ENCODE measurements at places on chromosomes 7 and 10. TPM values are rescaled to one million over a fixed set of nuclear protein-coding genes. Genes with fewer than 3 reads are reported as not detected.

DNA sequence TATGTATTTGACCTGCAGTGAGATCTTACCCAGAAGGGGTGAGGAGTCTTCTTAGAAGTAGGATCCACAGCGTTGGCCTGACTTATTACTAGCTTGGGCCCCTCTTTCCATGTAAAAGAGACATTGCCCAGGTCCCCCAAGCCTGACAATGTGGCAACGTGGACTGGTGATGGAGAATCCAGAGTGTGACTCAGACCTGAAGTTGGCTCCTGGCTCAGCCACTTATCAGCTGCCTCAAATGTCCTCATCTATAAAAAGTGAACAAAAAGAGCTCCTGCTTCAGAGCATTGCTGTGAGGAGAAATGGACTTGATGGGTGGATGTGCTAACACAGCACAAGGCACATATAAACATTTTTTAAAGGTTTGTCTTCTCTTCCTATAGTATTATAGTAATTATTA, 35.4 kb upstream of the TECTB start:
- no peak overlapping the region for H3K27ac ChIP-seq

DNA sequence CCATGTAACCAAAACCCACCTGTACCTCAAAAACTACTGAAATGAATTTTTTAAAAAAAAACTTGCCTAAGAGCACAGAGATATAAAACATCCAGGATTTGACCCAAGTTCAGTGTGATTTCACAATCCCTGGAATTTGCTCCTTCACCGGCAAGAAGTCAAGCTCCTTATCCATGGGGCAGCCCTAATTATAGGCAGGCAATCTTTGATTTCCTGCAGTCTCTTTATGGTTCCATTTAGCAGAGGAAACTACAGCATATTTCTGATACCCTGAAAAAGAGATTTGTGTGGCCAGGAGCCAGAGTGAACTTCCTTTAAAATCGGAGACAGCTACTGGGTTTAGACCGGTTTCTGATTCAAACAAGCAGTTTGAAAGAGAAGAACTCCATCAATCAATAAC, 154.1 kb downstream of the CALN1 start:
- H3K36me3 ChIP-seq = no peaks in the 10 kb centered on the region
- no peaks in the 10 kb centered on the region for H3K27me3 ChIP-seq
- H3K4me1 ChIP-seq = no peaks in the 10 kb centered on the region
- H3K27ac ChIP-seq = no peak overlapping the region
- no peak overlapping the region for H3K4me3 ChIP-seq

DNA sequence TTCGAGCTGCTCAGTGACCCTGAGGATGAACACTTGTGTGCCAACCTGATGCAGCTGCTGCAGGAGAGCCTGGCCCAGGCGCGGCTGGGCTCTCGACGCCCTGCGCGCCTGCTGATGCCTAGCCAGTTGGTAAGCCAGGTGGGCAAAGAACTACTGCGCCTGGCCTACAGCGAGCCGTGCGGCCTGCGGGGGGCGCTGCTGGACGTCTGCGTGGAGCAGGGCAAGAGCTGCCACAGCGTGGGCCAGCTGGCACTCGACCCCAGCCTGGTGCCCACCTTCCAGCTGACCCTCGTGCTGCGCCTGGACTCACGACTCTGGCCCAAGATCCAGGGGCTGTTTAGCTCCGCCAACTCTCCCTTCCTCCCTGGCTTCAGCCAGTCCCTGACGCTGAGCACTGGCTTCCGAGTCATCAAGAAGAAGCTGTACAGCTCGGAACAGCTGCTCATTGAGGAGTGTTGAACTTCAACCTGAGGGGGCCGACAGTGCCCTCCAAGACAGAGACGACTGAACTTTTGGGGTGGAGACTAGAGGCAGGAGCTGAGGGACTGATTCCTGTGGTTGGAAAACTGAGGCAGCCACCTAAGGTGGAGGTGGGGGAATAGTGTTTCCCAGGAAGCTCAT, 1.1 kb downstream of the DDIT4 start:
- H3K4me1 ChIP-seq = peaks cover 21% of the 10 kb centered on the region
- peak overlapping the region; percentile 96 for H3K4me3 ChIP-seq
- DNase-seq = peak; percentile 91
- H3K27ac ChIP-seq = peak overlapping the region; percentile 99
- no peaks in the 10 kb centered on the region for H3K27me3 ChIP-seq
- H3K36me3 ChIP-seq = no peaks in the 10 kb centered on the region

DNA sequence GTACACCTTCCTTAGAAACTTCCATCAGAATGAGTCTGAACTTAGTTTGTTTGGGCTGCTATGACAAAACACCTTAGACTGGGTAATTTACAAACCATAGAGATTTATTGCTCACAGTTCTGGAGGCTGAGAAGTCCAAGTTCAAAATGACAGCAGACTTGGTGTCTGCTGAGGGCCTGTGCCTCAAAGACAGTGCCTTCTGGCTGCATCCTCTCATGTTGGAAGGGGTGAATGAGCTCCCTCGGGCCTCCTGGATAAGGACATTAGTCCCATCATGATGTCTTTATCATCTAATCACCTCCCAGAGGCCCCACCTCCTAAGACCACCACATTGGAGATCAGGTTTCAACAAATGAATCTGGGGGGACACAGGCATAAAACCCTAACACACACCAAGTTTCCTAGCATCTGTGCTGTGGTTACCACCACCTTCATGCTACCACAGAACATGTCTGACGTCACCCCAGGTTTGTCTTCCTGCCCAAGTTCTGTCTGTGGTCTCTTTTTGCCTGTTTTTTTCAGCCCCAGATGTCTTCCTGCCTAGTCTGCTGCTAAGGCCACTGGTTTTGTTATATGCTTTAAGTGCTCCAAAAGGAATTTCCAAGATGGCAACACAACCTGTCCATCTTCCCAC, 150.9 kb upstream of the COBL start:
- H3K27ac ChIP-seq = no peak overlapping the region
- no peak overlapping the region for H3K4me3 ChIP-seq
- H3K4me1 ChIP-seq = no peaks in the 10 kb centered on the region
- no peaks in the 10 kb centered on the region for H3K36me3 ChIP-seq
- H3K27me3 ChIP-seq = no peaks in the 10 kb centered on the region
- DNase-seq = no peak

DNA sequence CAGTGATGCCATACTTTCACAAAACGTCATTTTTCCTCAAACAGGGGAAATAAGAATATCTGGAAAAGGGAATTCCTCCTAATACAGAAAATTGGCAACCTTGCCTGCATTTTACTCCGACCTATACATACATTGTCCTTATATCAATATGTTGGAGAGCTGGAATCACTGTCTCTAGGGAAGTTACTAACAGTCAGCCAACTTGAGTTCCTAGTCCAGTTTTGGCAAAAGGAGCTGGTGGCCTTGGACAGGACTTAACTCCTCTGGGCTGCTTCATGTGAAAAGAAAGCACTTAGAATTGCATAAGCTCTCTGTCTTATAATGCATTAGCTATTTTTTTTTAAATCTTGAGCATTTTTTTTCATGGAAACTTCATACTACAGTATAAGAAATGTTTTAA, 174.2 kb upstream of the HGF start:
- no peaks in the 10 kb centered on the region for H3K4me1 ChIP-seq
- no peaks in the 10 kb centered on the region for H3K27me3 ChIP-seq
- DNase-seq = no peak

DNA sequence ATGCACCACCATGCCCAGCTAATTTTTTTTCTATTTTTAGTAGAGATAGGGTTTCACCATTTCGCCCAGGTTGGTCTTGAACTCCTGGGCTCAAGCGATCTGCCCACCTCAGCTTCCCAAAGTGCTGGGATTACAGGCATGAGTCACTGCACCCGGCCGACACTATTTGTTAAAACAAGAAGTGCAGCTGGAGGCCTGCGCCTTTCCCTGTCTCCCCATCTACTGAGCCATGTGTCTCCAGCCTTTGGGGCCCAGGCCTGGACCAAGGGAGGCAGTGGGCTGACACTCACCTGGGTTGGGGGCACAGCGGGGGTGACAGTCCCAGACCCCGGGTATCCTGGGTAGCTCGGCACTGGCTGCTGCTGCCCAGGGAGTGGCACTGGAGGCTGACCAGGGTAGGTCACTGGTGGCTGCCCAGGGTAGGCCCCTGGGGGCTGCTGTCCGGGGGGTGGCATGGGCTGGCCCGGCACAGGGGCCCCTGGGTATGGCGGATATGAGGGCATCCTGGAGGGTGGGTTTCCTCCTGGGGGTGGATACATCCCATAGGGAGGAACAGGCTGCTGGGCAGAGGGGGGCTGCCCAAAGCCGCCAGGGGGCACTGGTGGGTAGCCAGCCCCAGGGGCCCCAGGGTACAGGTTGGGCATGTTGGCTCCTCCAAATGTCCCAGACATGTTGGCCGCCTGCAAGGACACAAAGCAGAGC, 36.3 kb downstream of the PLAC9 start:
- H3K36me3 ChIP-seq = peaks cover 18% of the 10 kb centered on the region
- H3K27me3 ChIP-seq = no peaks in the 10 kb centered on the region
- no peak for DNase-seq
- no peak overlapping the region for H3K4me3 ChIP-seq

Gene ENO4
- total RNA-seq = 1.1 TPM

GRCh38 chr7:96424411-96424810, 102.5 kb upstream of the SLC25A13 start:
- no peaks in the 10 kb centered on the region for H3K36me3 ChIP-seq
- no peak overlapping the region for H3K4me3 ChIP-seq
- no peaks in the 10 kb centered on the region for H3K27me3 ChIP-seq
- H3K4me1 ChIP-seq = no peaks in the 10 kb centered on the region

GRCh38 chr7:149196151-149196704, 882 bp downstream of the ZNF282 start:
- DNase-seq = no peak
- peaks cover 22% of the 10 kb centered on the region for H3K4me1 ChIP-seq
- H3K36me3 ChIP-seq = no peaks in the 10 kb centered on the region

Gene CPA2
- total RNA-seq = 0.22 TPM

DNA sequence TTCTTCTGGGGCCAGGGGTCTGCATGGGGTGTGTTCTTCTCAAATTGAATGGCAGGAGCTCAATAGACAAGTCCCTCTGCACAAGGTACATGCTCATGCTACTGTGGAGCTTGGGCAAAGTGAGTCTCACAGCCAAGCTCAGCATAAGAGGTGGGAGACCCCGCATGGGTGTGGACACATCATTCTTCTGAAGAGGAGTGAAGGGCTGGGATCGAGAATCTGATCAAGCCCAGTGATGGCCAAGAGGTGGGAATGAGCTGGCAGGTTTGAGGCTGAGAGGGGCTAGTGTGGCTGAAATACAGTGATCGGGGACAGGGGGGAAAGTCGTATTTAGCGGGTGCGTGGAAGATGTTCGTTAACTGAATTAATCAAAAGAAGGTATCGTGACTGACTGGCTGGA, 32.6 kb downstream of the CDH23 start:
- H3K27me3 ChIP-seq = no peaks in the 10 kb centered on the region
- no peaks in the 10 kb centered on the region for H3K4me1 ChIP-seq
- DNase-seq = no peak
- no peak overlapping the region for H3K27ac ChIP-seq
- no peak overlapping the region for H3K4me3 ChIP-seq

- no peaks in the 10 kb centered on the region for H3K4me1 ChIP-seq
- no peaks in the 10 kb centered on the region for H3K27me3 ChIP-seq
- no peak overlapping the region for H3K4me3 ChIP-seq
- DNase-seq = no peak
- no peaks in the 10 kb centered on the region for H3K36me3 ChIP-seq
Observed at GRCh38 chr10:126417220-126417825, 29.0 kb upstream of the ADAM12 start.

Gene TFEC
- total RNA-seq = 16.4 TPM

- no peak overlapping the region for H3K27ac ChIP-seq
- no peaks in the 10 kb centered on the region for H3K27me3 ChIP-seq
- H3K36me3 ChIP-seq = no peaks in the 10 kb centered on the region
Observed at GRCh38 chr10:99391346-99391745, 39.1 kb downstream of the GOT1 start.

- peak; percentile 54 for DNase-seq
- no peaks in the 10 kb centered on the region for H3K27me3 ChIP-seq
- no peaks in the 10 kb centered on the region for H3K36me3 ChIP-seq
- peaks cover 76% of the 10 kb centered on the region for H3K4me1 ChIP-seq
Observed at GRCh38 chr10:125057158-125058001, 103.0 kb downstream of the CTBP2 start.

Gene SHLD2
- total RNA-seq = 40.9 TPM

Gene TDRD1
- total RNA-seq = not detected

- DNase-seq = no peak
- H3K27ac ChIP-seq = no peak overlapping the region
- no peaks in the 10 kb centered on the region for H3K4me1 ChIP-seq
- H3K27me3 ChIP-seq = no peaks in the 10 kb centered on the region
Observed at GRCh38 chr7:17462131-17462631, 163.7 kb downstream of the AHR start.

DNA sequence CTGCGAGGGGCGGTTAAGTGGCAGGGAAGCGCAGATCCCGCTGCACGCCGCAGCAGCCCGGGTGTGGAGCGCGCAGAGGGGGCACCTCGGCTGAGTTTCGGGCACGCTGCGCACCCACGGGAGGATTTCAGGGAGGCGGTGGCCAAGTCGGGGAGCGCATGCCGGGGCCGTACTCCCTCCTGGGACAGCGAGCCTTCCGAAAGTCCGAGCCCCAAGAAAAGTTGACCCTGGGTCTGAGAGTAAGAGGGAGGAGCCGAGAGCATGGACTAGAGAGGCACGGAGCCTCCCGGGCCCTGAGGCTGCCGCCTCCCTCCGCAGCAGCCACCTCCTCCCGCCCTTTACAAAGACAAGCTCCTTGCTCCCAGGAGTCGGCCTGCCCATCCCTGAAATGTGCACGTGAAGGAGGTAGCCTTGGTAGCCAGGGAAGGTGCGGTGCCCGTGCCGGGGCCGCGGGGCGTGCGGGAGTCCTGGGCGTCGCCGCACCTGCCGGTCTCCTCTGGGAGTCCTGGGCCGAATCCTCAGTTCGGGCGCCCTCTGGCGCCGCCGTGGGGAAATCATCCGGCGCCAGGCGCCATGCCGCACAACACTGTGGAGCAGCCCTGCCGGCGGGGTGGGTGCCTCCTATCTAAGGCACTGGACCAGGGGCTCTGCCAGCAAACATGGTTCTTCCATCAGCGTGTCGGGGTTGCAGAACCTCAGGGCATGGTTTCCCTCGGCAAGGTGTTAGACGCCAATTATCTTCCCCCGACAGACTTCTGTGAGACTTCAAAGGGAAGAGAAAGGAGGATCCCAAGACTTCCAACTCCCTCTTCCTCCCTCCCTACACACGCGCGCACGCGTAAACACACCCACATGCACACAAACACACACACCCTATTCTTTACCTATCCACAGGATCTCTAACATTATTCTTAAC, 104.0 kb downstream of the TRIL start:
- peak overlapping the region; percentile 16 for H3K4me3 ChIP-seq
- H3K27ac ChIP-seq = no peak overlapping the region
- H3K27me3 ChIP-seq = peaks cover 32% of the 10 kb centered on the region
- DNase-seq = peak; percentile 88
- peaks cover 5% of the 10 kb centered on the region for H3K4me1 ChIP-seq

- no peaks in the 10 kb centered on the region for H3K36me3 ChIP-seq
- H3K4me1 ChIP-seq = no peaks in the 10 kb centered on the region
- DNase-seq = no peak
- no peak overlapping the region for H3K4me3 ChIP-seq
- H3K27me3 ChIP-seq = no peaks in the 10 kb centered on the region
Observed at GRCh38 chr10:84660450-84661159, 332.2 kb downstream of the CCSER2 start.

DNA sequence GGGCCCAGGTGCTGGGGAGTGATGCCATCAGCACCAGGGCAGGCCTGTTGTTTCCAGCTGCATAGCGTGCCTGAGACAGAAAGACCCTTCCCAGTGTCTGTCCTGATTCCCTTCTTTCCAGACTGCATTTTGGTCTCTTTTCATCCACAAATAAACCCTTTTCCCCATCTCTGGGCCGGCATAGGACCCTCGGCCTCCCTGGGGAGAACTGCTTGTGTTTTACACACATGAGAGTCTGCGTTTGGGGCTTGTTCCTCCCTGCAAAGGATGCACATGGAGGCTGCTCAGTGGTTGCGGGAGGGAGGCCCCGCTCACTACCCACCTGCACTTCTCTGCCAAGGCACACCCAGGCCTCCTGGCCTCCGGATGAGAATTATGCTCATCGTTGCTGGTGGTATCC, 5.8 kb upstream of the MMP21 start:
- no peak overlapping the region for H3K27ac ChIP-seq
- no peak overlapping the region for H3K4me3 ChIP-seq
- no peaks in the 10 kb centered on the region for H3K4me1 ChIP-seq
- DNase-seq = no peak
- no peaks in the 10 kb centered on the region for H3K36me3 ChIP-seq
